ENCODE measurements at places on chromosomes 7 and 10.

- DNase-seq, result no peak
These were observed 95.3 kb upstream of the AOAH start for GRCh38 chr7:36819639-36820038.

DNA sequence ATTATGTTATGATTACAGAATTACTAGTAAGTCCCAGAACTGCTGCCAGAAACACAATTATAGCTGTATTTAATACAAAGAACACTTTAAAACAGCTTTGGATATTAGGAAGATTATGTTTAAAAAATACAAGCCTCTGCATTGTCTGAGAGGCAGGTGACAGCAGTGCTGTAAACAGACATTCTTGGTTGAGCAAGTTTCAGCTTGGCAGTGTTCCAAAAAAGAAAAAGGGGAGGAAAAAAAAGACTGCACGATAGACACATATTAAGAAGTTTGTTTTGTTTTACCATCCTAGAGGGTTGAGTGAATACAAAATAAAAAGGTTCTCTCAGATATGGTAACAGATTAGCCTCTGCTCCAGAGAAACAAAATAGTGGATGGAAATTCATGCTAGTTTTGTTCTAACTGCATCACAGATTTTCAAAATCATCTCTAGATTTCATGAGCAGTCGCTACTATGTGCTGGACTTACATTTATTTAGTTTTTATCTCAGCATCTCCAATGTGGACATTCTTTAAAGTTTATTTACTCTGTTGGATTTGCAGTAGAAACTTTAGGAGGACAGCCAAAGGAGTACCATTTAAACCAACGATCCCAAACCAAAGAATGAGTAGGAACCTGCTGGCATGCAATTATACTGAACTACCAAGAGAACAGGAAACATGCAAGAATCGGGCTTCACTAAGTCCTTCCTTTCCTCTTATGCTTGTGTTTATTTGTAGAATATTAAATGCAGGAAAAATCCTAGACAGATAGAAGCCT is 9.0 kb downstream of the FAM204A start:
- DNase-seq, result no peak

DNA sequence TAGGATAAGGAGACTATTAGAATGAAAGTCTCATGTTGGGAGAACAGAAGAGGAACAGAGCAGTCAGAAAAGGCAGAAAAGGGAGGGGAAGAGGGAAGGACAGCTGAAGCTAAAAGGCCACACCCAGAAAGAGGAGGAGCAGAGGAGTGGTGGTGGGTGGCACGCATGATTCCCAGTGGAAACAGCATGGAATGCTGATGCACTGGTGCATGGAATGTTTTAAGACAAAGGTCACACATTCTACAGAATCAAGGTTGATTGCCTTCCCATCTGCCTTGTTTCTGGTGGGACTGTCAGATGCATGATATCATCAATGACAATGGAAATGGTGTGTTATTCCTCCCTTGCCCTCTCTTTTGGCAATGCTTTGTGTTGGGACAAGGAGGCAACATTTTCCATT is 285.4 kb upstream of the MKI67 start:
- no peak for DNase-seq

- DNase-seq, result no peak
These were observed 560.2 kb downstream of the SUGCT start for GRCh38 chr7:40694991-40695390.

GRCh38 chr10:49549640-49550346 is 10.9 kb upstream of the ERCC6 start:
- DNase-seq, result no peak

DNA sequence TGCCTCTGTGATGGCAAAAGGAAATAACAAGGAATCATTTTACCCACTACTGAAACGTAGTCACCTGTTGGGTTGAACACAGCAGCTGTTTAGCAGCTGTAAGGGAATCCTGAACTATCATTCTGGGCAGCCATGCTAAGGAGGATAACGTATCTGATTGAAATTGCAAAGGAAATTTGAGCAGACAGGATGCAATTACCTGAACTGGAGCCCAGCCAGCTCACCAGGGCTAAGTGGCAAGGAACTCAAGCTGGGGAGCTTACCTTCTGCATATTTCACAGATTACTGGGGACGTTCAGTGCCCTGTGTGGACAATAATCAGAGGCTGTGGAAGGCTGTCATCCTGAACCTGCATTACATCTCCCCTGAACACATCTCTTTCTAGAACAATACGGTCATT is 650.5 kb downstream of the SORCS3 start:
- DNase-seq, result no peak

- DNase-seq, result no peak
These were observed 1.1 kb downstream of the PSMA2 start for GRCh38 chr7:42930889-42931288.

- no peak for DNase-seq
These were observed 15.9 kb upstream of the CD36 start for GRCh38 chr7:80622541-80622940.

- DNase-seq, result no peak
These were observed 157.7 kb downstream of the PLPP4 start for GRCh38 chr10:120614680-120615079.

DNA sequence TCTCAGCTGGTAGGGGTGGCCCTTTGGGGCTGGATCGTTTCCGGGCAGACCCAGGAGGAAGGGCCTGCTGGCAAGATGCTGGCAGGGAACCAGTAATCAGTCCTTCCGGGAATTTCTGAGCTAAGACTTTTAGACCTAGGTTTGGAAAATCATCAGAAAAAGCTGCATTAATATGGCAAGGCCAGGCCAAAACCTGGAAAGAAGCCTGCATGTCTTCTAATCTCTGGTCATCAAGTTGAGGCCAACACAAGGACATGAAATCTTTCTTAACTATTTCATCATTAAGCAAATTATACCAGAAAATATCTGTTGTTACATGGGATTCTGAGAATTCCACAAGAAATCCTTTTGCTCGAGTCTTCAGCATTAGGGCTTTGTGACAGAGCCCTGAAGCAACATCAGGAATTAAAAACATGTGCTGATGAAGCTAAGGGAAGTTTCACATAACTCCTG is 19.9 kb downstream of the CPA1 start:
- DNase-seq, result no peak

GRCh38 chr10:131646551-131647525 is 254.0 kb upstream of the PPP2R2D start:
- DNase-seq, result no peak

- DNase-seq, result peak; percentile 22
These were observed 631 bp downstream of the OTUD1 start for GRCh38 chr10:23439452-23439960.

DNA sequence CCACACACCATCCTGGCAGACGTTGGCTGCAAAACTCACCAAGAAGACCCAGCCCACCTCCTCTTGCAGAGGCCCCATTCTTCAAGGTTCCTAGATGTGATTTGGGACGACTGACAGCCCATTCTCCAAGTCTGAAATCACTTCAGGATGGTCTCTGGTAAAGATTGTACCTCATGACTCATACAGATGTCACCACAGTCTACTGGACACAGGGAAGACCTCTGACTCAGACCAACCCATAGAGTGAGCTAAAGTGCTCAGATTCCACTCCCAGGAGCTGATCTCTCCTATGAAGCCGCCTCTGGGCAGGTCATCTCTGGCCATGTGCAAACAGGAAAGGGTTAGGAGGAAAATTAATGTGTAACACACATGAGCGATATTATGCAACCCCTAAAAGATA is 102.4 kb upstream of the VWC2 start:
- no peak for DNase-seq

GRCh38 chr10:123995461-123996131 is 97.8 kb downstream of the CHST15 start:
- DNase-seq, result peak; percentile 26

DNA sequence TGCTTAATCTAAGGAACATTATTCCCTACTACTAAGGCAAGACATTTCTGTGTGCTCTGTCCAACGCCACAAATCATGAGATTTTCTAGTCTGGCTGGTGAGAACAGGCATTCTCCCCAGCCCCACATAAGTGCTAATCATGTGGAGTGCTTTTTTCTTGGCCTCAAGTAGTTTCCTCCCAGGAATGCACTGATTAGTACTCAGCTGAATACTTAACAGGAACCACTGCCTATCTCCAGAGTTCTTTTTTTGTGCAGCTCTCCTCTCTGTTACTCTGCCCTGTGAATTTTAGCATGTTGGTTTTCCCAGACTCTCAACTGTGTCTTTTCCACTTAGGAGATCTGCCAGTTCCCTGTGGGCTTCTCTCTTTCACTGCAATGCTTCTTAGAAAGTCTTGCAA is 1098.5 kb upstream of the LRRTM3 start:
- DNase-seq, result no peak

DNA sequence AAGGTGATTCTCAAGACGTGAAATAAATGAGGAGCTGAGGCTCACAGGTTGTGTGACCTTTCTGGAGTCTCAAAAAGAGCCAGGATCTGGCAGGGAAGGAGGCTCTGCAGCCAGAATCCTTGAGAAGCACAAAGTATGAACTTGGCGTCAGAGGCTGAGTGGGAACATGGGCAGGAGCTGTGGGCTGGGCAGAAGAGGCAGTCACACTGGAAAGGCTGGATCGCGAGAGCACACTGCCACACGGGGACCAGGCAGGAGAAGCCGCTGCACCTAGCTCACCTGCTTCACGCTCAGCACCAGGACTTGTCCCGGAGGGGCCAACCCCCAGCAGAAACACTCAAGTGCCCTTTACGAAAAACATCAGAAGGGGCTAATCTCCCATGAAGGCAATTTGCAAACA is 535.0 kb downstream of the TNS3 start:
- no peak for DNase-seq

DNA sequence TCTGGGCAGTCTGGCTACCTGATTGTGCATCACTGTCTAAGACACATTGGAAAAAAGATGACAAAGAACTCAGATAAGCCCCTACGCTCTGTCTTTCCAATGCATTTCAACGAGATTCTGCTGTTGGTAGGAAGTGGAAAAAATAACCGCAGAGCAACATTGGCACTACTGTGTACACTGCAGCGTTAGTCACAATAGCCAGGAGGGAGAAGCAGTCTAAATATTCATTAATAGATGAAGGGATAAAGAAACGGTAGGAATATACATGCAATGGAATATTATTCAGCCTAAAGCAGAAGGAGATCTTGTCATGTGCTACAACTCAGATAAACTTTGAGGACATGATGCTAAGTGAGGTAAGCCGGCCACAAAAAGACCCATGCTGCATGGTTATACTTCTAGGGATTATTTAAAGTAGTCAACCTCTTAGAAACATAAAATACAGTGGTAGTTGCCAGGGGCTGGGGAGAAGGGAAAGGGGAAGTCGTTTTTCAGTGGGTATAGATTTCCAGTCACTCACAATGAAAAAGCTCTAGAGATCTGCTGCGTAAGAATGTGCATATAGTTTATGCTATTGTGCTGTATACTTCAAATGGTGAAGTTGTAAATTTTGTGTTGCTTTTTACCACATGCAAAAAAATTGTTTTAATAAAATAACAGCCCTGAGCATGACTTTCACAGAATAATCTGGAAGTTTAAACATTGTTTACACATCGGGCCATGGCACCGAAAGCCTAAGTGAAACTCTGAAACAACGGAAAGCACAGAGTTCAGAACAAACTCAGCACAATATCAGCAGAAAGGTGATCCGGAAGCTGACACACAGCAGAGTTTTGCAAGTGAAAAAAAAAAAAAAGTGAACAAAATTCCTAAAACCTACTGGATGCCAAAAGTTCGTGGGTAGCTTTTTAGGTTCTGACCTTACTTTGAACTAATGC is 40.1 kb downstream of the ELMO1 start:
- DNase-seq, result no peak

DNA sequence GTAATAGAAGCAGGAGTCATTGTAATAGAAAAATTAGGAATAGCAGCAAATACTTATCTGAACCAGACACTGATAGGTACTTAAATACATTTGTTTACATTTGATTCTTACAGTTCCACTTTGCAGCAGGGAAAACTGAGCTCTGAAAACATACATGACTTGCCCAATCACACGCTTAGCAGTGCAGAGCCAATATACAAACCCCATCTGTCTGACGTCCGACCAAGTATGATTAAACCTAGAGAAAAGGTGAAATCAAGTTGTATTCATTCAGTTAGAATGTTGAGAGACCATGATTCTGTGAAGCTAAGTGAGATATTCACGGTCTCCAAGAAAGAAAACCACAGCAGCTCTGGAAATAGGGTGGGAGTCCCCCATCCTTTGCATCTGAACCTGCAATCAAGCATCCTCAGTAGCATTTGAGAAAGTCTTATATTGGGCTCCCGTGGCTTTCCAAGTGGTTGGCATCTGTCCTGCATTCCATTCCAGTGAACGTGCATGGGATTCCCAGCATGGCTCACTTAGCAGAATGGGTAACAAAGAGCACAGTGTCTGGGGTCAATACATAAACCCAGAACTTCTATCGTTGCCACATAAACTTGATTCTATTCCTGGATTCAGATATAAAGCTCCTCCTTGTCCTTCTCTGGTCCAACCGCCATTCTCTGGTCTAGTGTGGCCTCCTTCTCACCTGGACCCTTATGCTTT is 148.7 kb upstream of the RSU1 start:
- DNase-seq, result no peak

GRCh38 chr7:17293481-17293880 is 5.0 kb upstream of the AHR start:
- no peak for DNase-seq

- DNase-seq, result no peak
These were observed 115.6 kb downstream of the LHFPL3 start for GRCh38 chr7:104444017-104444416.

DNA sequence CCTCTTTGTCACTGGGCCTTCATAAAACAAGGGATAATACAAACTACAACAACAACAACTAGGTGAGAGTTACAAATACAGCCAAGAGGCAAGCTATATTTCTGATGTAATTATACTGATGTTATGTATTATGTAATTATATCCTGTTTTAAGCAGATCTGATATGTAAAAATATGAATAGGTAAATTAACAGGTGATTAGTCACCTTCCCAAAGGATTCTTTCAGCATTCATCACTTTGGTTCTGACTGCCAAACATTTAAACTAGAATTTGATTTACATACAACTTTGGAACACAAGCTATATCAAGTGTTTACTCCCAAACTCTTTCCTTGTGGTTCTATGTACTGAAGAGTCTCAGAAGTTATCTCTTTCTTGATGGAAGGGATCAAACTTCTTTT is 53.7 kb downstream of the BEND7 start:
- DNase-seq, result no peak

DNA sequence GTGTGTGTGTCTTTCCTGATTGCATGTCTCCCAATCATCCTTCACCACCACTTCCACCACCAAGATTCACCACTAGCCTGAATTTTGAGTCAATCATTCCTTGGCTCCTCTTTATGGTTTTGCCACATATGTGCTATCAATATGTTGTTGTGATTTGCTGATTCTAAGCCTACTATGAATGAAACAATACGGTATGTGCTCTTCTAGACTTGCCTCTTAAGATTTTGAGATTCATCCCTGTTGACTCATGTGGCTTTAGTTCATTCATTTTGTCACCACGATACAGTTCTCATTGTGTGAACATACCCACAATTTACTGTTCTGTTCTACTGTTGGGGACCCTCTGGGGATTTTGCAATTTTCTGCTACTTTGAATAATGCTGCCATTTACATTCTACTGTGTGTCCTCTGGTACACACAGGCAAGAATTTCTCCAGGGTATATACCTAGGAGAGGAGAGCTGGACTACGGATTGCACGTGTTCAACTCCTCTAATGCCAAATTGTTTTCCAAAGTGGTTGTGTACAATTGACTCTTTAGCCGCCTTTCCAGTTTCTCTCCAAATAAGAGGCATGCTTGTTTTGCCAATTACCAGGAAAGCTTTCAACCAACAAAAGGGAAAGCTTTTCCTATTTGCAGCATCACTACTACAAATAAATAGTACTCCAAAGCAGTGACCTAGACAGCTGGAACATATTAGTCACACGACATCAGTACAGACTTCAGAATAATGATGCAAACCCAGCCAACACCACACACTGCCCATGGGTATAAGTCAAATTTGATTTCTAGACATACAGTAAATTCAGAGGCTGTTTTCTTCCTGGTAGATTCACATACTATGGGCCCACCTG is 30.0 kb downstream of the SGMS1 start:
- no peak for DNase-seq
